ENCODE measurements at places on chromosomes 7 and 10.

- no peak for DNase-seq
Observed at GRCh38 chr10:93482145-93482834, at the start of gene MYOF. MYOF (minus strand) TSS chr10:93482334; CDS start chr10:93482194, 140 bp downstream.

DNA sequence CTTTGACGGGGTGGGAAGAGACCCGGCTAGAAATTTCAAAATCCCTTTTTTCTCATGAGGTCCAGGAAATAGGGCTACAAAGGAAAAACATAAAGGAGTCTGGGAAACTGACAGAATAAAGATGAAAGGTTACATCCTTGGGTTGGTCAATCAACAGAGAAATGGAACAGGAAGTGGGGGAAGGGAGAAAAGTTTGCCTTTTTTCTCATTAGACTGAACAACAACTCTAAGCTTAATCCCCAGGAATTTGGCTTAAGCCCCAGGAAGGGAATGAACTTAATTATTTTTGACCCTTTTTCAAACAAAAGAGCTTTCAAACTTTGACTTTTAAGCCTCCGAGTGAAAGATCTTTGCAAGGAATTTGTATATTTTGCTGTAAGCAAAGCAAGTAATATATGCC lies 32.7 kb downstream of the LGI1 start:
- DNase-seq = peak; percentile 21

DNA sequence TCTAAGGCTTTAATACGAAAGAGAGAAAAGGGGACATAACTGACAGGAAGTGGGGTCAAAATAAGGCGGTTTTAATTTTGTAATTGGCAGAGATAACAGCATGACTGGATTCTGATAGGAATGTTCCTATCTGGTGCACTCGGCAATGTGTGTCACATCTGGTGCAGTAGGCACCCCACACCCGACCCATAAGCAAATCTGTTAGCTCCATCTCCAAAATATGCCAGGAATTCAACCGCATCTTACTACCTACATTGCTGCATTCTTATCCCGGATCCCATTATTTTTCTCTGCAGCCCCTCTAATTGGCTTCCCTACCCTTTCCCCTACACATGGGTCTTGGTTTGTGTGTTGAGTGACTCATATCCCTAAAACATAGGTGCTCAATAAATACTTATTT lies 19.1 kb upstream of the GALNT11 start:
- no peak for DNase-seq

GRCh38 chr7:128928882-128929788 lies 8.6 kb upstream of the IRF5 start:
- no peak for DNase-seq

- DNase-seq = no peak
Observed at GRCh38 chr10:34773636-34774630, 41.2 kb downstream of the PARD3 start.

DNA sequence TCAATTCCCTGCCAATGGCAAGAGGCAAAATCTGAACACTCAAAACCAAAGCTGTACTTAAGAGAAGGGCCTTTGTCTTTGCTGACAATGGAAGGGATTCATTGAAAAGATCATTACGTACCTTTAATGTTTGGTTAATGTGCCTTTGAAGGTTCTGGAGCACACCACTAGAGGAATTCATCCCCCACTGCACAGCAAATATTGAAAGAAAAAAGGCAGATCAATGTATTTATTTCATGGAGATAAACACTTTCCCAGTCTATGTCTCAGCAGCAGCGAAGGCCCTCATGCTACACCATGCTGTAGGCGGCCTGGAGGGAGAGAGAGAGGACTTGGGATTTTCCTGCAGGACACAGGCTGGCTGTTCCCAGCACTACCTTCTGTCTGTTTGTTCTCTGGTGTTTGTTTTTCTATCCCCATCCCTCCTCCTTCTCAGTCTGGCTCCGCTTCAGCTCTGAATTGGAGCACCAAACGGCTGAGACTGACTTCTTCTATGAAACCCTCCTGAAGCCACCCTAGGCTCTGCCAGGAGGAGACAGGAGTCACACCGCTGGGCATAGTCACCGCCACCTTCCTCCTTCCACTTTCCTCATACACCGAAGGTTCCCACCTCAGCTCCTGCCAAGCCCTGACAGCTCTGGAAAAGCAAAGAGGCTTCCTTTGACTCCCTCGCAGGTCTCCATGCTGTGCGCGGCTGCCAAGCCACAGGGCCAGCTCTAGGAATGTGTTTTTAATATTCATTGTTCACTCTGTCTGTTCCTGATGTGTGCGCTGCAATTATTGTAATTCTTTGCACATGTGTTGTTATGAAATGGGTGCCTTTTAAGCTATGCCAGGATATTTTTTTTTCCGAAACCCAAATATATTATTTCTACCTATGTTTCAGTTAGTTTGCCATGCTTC lies 301.5 kb downstream of the FZD1 start:
- DNase-seq = peak; percentile 44

DNA sequence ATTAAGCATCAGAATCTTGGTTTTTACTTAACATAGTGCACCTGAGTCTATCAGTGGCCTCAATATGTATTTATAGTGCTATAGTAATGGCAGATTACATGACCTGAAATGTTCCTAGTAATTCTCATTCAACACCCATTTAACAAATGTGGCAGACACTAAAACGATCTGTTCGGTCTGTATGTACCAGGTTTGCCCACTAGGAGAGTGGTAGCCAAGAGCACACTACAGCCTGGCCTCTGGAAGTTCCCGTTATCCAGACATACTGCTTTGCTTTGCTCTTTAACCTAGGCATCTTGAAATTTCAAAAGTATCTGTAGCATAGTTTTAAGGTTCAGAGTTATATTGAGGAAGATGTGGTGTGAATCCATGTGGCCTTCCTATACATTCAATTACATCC lies 395.7 kb upstream of the NRG3 start:
- no peak for DNase-seq

GRCh38 chr10:63583909-63584724 lies 62.9 kb downstream of the REEP3 start:
- DNase-seq = no peak

- no peak for DNase-seq
Observed at GRCh38 chr7:49778731-49779270, 5.4 kb downstream of the VWC2 start.

DNA sequence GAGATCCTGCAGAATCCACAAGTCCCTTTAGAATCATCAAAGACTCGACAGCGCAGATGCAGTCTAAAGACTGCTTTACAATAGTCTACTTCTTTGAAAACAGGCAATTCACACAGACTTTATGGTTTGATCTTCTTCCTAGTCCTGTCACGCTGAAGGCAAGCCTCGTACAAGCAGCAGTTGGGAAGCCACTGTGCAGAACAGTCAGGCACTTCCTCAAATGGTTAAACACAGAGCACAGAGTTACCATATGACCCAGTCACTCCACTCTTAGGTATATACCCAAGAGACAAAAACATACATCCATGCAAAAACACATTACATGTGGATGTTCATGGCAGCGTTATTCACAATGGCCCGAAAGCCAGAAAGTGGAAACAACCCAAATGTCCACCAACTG lies 41.4 kb downstream of the LRRC20 start:
- DNase-seq = no peak

DNA sequence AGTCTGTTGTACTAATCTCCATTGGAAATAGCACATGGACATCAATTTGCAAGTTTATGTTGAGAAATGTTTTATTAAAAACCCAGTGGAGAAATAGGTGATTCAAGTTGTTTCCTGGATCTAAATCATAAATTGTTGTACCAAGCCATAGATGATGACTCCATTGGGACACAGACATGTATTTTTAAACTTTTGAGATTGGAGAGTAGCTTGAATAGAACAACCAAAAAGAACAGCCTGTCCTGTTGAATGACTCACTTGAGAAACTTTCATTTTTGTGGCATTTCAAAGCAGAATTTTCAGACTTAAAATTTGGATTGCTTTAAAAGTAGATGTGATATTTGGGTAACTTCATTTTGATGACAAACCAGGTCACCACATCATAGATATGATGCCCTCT lies 197.5 kb downstream of the GPAM start:
- DNase-seq = no peak

- DNase-seq = no peak
Observed at GRCh38 chr7:117941138-117941810, 68.0 kb upstream of the CTTNBP2 start.

- DNase-seq = no peak
Observed at GRCh38 chr10:3835770-3836169, 50.8 kb upstream of the KLF6 start.

- no peak for DNase-seq
Observed at GRCh38 chr7:113730309-113730955, 188.4 kb downstream of the PPP1R3A start.

DNA sequence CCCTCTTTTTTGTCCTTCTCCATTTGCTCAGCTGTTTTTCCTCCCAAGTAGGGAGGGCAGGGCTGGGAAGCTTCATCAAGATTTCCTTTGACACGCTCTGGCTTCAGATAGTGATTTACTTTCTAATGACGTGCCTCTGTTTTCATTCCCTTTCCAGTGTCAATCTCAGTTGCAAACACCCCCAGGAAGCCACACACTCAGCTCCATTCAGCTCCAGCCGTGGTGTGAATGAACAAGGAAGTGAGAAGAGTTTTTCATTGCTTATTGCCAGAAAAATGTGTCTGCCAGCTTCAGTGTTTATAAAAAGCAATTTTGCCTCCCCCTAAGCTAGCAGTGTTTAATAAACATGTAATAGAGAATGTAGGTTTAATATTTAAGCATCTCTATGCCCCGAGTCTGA lies 108.7 kb upstream of the DPP6 start:
- DNase-seq = no peak

- no peak for DNase-seq
Observed at GRCh38 chr7:55242613-55243012, 122.5 kb upstream of the LANCL2 start.

DNA sequence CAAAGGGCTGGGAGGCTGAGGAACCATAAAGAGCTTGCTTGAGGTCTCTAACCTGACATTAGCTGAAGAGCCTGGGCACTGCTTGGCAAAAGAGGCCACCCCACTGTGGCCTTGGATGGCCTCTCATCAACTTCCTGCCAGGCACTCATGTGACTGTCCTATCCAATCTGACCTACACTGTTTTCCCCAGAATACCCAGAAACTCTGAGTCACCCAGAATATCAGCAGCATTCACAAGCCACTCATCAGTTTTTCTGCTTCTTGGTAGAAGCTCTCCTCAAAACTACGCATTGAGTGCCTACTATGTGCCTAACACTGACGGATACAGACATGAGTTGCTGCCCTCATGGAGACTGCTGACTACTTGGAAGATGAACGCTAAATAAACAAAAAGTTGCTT lies 4.1 kb upstream of the NT5C2 start:
- DNase-seq = no peak

GRCh38 chr10:63120554-63120953 lies 12.6 kb upstream of the NRBF2 start:
- peak; percentile 61 for DNase-seq

DNA sequence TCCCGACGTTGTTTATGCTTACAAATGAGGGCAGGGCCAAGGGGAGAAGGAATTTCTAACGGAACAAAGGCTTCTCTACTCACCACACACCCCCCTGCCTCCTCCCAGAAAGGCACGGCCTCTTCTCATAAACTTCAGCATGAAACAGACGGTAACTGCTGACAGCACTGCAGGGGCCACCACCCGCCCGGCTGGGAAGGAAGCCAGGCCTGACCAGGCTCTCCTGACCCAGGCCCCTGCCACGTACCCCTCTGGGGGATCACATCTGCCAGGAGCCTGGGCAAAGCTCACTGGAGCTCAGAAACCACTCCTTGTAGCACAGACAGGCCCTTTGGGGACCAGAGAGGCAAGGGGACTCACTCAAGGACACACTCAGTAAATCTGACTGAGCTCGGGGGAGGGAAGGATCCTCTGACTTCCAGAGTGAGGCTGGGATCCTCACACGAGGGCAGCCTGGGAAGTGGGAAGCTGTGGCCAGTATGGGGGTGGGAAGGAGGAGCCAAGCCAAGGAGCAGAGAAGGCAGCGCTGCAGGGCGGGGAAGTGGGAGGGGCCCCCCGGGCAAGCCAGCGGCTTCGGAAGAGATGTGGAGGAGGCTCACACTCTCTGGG lies 46.1 kb downstream of the ZCCHC24 start:
- DNase-seq = peak; percentile 92

GRCh38 chr7:18474944-18475343 lies 20.6 kb upstream of the HDAC9 start:
- DNase-seq = no peak

DNA sequence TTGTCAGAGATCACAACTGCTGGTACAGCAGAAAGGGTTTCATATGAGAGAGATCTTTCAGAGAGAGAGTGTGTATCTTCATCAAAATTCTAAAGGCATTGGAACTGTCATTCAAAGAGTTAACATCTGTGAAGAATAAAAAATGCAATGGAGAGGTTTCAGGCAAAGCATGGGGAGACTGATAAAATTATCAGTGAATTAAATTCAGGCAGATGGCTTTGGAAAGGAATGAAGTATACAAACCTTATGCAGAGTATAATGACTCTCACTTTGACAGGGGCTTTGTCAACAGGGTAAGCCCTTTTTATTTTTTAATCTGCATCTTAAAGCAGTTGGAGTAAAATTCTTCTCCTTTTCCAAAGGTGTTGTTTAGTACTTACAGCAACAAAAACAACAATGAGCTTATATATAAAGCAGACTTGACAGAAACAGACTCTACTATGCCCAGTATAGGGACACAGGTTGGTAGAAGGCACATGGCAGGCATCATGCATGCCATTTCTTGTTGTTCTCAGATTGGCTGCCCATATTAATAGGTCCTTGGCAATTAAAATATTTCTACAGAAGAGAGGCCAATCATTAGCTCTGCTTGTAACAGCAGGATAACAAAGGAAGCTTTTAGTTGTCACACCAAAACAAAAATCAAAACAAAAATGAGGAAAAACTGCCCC lies 54.9 kb upstream of the NXPH1 start:
- no peak for DNase-seq

- peak; percentile 32 for DNase-seq
Observed at GRCh38 chr10:110576220-110576619, 8.7 kb downstream of the SMC3 start.

DNA sequence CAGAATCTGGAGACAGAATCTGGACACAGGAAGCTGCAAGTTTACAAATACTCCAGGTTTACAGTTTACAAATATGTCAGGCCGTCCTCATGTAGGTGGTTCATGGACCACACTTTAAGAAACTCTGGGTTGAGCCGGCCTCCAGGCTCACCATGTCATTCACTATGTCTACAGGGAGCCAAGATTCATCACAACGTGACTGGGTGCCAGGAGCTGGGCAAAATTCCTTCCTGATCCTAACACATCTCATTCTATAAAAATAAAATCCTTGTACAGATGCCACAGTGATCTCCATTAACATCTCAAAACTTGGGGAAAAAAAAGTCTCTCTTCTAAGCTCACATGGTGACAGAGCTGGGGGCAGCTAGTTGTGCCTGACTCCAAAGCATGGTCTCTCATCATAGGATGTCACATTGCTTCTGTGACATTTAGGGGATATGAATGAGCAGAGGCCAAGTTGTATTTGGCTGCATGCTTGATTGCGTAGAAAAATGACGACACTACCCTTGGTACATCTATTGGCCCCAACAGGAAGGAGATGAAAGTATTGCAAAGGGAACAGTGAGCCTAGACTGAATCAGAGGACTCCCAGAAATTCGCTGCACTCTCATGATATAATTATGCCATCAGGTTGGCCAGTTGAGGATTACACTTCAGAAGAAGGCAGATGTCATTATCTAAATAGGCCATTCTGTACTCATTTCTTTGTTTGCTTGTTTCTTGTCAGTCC lies 35.9 kb downstream of the MTURN start:
- DNase-seq = no peak

GRCh38 chr7:94778711-94779459 lies 123.0 kb upstream of the SGCE start:
- DNase-seq = no peak
